ENCODE measurements at places on chromosomes 5 and 9.

DNA sequence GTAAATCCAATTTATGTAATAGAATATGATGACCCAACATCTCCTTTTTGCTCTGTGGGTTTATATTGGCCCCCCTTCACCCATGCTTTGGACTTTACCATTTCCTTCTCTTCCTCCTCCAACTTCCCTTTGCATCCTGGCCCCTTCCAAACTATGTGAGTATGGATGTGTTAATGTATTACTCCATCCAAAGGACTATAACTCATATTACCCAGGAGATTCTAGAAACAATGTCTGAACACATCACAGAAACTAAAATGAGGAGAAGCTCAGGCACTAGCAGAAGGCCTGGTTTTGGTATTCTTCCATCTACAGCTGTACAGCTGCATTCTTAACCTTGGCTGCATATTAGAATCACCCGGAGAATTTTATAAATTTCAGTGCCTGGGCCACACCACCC, 110.7 kb downstream of the PDE4D start:
- no peak for DNase-seq

DNA sequence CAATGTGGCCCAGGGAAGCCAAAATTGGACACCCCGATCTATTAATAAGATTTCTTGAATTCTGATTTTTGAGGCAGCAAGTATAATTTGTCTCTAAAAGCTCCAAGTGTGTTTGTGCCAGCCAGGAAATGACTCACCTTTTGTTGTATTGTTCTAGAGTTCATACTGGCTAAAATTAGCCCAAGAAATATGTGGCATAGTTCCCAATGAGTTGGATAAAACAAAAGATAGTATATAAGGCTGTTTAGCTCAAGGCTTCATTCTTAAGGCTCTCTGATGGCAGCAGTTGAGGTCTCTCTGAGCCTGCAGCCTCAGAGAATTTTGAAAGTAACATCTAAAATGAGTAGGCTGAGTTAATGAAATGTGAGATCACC, 21.6 kb downstream of the HMGXB3 start:
- DNase-seq = no peak

GRCh38 chr5:67455970-67456369, 259.4 kb upstream of the CD180 start:
- no peak for DNase-seq

DNA sequence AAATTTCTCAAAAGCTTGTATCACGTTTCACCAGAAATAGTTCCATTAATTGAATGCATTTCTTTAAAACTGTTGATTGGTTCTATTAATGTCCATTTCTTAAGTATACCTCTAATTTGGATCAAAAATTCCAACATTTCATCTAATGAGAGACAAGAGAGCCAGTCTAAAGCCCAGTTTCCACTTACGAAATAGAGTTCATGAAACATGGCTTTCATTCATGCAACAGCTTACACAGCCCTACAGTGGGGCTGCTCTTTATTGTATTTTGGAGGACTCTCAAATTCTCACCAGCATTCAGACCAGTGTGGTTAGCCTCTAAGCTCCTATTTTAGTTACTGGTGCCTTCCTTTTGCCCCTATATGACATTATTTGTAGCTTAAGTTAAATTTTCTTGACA, 566.9 kb upstream of the RGMB start:
- no peak for DNase-seq

DNA sequence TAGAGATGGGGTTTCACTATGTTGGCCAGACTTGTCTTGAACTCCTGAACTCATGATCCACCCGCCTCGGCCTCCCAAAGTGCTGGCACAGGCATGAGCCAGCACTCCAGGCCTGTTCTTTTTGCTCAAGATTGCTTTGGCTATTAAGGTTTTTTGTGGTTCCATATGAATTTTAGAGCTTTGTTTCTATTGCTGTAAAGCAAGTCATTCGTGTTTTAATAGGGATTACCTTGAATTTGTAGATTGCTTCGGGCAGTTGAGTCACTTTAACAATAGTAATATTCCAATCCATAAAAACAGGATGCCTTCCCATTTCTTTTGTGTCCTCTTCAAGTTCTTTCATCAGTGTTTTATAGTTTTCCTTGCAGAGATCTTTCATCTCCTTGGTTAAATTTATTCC, 22.1 kb downstream of the C6 start:
- no peak for DNase-seq

- DNase-seq = no peak
Measured at GRCh38 chr5:149405550-149406202, 26.6 kb upstream of the IL17B start.

DNA sequence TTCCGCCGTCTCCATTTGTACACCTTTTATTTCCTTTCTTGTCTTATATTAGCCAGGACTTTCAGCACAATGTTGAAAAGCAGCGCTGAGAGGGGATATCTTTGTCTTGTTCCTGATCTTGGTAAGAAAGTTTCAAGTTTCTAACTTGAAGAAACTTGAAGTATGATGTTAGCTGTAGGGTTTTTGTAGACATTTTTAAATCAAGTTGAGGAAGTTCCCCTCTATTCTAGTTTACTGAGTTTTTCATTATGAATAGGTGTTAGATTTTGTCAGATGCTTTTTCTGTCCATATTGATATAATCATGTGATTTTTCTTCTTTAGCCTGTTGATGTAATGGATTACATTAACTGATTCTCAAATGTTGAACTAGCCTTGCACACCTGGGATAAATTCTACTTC, 425.7 kb downstream of the PIK3R1 start:
- no peak for DNase-seq

DNA sequence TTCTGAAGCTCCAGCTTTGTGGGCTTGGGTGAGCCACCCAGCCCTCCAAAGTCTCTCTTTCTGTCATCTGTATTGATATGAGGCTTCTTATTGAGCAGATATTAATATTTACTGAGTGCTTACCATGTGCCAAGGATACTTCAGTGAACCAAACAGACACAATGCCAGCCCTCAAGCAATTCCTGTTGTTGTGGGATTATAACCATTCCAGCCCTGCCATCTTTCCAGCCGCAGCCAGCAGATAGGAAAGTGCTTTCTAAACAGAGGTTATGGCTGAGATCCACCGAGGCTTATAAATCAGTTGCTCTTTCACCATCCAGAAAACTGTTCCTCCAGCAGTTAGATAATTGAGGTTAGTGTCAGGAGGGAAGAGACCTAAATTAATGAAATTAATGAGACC, 137.7 kb upstream of the ALDH1B1 start:
- no peak for DNase-seq

DNA sequence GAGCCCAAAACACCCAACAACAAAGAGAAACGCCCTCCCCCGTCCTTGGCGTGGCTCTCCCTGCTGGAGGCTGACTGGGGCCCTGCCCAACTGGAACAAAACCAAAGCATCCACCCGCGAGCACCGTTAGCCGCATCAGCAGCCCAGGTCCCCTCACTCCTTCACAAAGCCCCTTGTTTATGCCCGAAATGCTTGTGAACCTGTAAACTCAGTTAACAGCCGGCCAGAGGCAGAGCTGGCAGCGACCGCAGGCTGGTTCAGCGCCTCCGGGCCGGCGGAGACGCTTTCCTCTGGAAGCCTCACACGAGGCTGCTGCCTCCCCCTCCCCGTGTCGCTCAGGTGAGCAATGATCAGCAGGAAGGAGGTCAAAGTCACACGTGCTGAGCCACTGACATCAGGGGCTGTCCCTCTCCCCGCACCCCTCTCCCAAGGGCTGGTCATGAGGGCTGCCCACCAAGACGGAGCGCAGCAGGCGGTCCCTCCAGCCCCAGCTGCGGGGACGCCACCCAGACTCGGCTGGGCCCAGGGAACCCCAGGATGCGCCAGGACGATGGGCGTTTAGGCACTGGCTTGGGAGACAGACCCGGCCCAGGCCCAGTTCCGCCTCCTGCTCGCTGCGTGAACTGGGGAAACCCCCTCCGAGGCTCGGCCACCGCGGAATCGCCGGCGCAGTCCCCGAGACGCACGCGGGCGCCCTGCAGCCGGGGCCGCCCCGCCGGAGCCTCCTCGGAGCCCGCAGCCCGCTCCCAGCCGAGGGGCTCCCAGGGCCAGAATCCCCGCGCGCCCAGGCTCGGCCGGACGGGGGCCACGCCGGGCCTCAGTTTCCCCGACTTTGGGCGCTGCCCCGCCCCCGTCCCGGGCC, 563 bp downstream of the SNAPC4 start:
- DNase-seq = no peak

GRCh38 chr5:3852161-3852916, 256.7 kb downstream of the IRX1 start:
- DNase-seq = no peak

DNA sequence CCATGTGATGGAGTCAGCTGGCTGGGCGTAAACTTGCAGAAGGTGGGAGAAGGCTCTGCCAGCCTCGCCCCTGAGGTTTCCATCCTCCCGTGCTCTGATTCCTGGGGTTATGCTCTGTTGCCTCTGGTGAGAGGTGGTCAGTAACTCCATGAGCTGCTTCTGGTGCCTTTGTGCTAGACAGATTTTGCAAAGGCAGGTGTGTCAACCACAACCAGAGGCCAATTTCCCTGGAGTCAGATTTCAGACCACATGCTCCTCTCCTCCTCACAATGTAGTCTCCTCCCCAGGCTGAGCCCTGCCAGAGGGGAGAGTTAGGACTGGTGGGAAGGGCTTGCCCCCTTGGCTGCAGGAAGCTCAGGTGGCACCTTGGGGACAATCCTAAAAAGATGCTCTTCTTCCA, 38.8 kb upstream of the TENT4A start:
- DNase-seq = no peak

DNA sequence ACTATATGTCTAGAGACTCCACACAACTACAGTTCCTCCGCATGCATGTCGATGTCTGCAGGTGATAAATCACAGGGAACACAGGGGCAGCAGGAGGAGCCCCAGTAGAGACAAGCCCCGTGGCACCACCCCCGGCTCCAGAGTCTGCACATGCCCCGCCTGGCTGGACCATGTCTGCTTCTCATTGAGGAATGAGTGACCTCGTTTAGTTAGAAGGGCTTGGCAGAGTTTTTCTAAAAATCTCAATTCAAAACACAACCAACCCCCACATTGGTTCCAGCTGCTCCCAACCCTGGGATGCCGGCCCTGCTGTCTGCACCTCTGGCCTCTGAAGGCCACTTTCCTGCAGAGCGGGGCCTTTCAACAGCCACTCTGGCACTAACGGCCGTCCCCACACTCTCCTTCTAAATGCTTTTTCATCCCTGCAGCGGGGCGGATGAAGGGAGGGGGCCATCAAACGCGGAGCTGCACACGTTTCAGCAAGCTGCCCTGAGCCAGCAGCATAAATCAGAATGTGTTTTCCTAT, 106.3 kb downstream of the ROR2 start:
- no peak for DNase-seq

- DNase-seq = no peak
Measured at GRCh38 chr5:103298607-103299188, 40.1 kb downstream of the MACIR start.

GRCh38 chr9:123834889-123835562, 94.9 kb downstream of the DENND1A start:
- no peak for DNase-seq

DNA sequence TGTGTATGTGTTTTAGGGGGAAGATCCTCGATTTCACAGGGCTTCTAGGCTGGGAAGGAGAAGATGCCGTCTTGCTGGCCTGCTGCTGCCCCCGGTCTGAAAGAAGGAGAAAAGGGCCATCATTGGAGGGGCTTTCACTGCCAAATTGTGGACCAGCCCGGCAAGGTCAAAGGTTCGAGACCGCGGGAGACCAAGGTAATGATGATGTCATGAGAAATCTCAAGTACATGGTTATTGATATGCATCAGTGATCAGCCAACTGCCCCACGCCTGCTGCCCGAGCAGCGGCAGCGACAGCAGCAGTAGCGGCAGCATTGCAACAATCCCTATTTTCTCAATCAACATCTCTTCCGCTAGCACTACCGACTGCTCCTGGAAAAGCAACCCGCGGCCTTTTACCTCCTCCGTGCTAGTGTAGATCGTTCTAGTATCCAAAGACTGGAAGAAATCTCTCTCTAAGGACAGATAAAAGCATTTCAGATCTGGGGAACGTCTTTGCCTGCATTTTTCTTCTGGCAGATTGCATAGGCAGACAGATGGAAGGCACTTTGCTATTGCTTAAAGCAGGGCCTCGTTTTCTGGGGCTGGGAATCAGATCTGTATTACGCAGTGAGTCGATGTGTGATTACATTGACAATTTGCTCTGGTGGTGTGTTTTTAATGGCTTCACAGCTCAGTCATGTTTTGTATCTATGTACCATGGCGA, 215.3 kb downstream of the MEF2C start:
- no peak for DNase-seq

GRCh38 chr5:98656125-98656795, 117.2 kb upstream of the RGMB start:
- DNase-seq = no peak

GRCh38 chr9:87140605-87141109, 193.4 kb upstream of the GAS1 start:
- DNase-seq = no peak
